A549 (cell line): ENCODE measurements at places on chromosomes 1 and 21.

- no peak for DNase-seq
Observed at GRCh38 chr1:18015719-18016118, 91.9 kb upstream of the IGSF21 start.

GRCh38 chr1:53066891-53067738, 5.1 kb downstream of the PODN start:
- no peak for DNase-seq

DNA sequence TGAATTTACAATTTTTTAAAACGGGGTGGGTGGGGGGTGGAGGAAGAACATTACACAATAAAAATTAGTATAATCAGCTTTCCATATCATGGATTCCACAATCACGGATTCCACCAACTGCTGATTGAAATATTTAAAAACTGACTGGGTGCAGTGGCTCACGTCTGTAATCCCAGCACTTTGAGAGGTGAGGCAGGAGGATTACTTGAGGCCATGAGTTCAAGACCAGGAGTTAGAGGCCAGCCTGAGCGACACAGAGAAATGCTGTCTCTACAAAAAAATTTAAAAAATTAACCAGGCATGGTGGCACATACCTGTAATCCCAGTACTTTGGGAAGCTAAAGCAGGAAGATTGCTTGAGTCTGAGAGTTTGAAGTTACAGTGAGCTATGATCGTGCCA, 254.7 kb downstream of the ATG4C start:
- no peak for DNase-seq

- DNase-seq = peak; percentile 59
Observed at GRCh38 chr1:67760030-67760821, 73.0 kb downstream of the GNG12 start.

- DNase-seq = no peak
Observed at GRCh38 chr1:7526196-7526866, 244.8 kb upstream of the VAMP3 start.

DNA sequence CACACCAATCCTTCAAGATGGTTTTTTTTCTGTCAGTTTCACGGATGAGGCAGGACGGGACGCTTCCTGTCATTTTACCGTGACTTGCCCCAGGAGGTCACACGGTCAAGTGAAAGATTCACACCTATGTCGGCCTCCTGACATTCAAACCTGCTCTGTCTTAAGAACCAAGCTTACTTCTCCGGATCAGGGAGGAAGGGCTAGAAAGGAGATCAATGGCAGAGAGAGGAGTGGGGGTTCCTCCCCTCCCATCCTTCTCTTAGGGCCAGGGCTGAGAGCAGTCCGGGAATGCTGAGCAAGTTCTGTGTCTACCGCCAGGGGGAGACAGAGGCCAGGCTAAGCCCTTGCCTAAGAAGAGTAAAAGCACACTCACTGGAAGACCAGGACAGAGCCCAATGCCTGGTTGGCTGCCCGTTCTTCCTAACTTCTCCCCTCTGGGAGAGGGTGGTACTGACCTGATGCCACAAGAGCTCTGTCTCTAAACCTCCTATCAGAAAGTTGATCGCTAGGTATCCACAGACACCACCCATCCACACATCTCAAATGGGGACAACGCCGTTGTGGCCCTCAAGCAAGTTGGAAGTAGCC, 1.1 kb upstream of the PPM1J start:
- DNase-seq = peak; percentile 87

GRCh38 chr21:46621457-46622182, 13.9 kb upstream of the PRMT2 start:
- no peak for DNase-seq

GRCh38 chr1:206783506-206783905, 11.2 kb upstream of the IL10 start:
- no peak for DNase-seq

DNA sequence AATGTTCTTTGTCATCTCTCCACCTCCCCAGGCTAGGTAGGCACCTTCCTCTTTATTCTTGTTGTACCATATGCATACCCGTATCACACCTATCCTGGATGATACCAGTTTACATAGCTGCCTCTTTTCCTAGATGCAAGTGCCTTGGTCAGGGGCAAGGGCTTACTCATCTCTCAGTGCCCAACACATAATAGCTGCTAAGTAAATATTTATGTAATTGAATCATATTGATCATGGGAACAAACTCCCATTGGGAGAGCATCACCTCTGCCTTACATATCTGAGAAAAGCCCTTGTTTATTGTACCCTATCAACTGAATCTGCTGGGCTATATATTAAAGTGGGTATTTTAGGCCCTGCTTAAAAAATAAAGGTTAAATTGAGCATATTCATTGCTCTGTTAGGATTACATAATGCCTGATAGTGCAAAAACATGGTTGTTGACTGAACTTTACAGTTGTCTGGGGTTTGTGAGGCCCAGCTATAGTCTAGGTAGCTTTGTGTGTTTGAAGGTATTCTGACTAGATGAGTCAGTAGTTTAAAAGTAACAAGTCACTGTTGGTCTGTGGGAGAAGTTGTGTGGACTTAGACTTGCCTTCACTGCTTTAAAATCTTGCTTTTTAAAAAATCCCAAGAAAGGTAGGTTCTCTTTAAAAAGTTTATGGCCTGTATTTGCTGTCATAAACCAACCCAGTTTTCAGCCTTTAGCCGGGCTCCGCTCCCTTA, 82.6 kb downstream of the OLFML2B start:
- no peak for DNase-seq

- DNase-seq = no peak
Observed at GRCh38 chr1:64147045-64147724, 56.2 kb upstream of the UBE2U start.

DNA sequence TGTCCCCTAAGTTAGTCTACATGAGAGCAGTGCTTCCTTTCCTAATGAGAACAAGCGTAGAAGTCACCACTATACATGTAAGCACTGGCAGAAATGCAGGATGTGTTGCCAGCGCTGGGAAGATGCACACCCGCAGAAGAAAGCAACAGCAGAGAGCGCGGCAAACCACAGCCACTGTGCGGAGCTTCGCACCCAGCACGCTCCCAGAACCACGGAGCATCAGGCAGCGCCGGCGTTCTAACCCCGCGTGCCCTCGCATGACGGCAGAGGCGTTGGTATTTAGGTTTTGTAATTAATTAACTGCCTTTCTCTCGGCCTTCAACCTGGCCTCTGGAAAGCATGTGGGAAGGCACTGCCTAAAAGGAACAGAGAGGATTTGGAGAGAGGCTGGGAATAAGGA, 69.1 kb downstream of the OLIG1 start:
- no peak for DNase-seq

DNA sequence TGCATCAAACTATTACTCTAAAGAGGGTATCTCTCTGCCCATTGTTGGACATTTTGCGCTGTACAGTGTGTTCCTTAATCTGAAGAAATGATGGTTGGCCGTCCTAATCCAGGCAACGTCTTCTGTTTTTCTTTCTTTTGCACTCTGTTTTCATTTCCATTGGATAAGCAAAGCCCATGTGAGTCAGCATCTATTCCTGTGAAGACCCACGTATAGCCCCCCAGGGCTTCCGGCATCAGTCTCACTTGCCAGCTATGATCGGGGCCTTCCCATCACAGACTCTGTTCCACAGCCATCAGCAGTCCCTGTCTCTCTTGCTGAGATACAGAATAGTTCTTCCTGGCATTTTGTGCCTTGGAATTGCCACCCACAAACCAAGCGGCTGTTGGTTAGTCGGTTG, 29.2 kb upstream of the BRDT start:
- no peak for DNase-seq

- DNase-seq = no peak
Observed at GRCh38 chr1:42034426-42034825, 115.7 kb upstream of the HIVEP3 start.

- no peak for DNase-seq
Observed at GRCh38 chr1:181141431-181141910, 53.0 kb downstream of the IER5 start.

DNA sequence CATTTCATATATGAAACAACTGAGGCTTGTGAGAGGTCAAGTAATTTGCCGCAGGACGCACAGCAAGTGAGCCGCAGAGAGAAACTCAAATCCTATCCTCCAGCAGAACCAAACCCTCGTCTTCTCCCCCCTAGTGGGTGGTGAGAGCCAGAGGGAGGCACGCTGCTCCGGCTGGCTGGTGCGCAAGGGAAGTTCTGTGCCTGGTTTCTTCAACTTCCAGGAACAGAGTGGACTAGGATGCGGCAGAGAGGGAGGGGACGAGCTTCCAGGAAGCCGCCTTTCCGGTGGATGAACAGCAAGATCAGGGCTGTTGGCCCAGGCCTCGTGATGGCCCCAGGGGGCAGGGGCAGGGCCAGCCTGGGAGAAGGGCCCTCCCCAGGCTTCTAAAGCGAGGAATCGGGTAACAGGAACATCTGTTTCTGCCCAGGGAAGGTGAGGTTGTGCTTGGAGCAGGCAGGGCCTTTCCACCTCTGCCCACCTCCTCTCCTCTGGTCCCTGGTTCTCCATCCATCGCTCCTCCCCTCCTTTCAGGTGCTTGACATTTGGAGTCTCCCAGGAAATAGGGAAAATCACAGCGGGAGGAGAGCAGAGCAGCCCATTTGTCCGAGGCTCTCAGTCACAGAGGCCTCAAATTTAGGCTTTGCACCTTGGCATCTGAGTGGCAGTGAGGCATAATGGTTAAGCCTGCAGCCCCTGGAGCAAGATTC, 16.8 kb upstream of the PDIK1L start:
- DNase-seq = no peak

GRCh38 chr1:195971589-195971988, 636.7 kb downstream of the KCNT2 start:
- no peak for DNase-seq

GRCh38 chr21:42092771-42093170, 21.7 kb downstream of the UMODL1 start:
- no peak for DNase-seq

DNA sequence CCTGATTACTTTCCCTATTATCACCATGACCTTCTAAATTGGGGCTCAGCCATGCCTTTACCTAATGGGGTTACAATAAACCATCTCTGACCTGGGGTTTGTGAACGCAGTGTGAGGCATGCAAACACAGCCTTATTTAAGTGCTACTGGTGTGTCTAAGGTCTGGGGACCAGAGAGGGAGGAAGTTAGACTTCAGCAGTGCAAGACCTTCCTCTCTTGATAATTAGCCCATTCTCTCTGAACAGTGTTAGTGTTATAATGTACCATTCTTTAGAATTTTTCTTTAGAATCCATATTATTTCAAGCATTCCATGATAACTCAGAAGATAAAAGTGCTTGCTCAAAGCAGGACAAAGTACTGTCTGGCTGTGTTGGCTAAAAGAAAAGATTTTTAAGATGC, 10.5 kb upstream of the LRRC8D start:
- no peak for DNase-seq

- DNase-seq = no peak
Observed at GRCh38 chr1:56081173-56081572, 498.2 kb downstream of the PLPP3 start.

DNA sequence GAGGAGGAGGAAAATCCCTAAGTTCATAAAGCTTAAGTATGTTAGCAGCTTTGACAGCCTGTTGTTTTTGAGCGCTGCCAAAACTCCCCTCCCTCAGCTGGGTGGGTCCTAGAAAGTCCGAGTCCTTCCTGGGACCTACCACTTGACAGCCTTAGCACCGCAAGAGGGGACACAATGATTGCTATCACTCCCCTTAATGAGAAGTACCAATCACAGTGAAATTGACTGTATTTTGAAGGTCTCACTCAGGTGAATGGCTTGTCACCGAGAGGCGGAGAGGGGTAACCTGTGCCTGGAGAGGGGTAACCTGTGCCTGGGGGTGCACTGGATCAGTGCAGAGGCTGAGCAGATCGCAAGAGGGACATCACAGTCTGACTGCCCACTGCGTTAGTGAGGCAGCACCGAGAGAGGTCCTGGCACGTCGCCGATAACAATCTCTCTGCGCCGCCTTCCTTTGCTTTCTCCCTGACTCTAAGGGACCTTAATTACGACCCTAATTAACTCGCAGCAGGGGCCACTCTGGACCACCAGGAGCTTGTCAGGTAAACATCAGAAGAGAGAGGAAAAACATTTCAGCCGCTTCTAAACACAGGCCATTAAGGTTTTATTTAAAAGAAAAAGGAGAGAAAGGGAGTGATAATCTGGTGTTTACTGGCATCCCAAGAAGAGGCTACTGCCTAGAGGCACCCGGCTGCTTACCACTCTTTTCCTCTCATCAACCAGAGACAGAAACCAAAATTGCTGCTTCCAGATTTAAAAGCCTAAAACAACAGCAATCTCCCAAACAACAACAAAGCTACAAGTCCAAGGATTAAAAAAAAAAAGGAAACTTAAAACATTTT, 25.7 kb upstream of the KCNK1 start:
- no peak for DNase-seq

- DNase-seq = no peak
Observed at GRCh38 chr21:38208118-38208517, 48.7 kb upstream of the KCNJ15 start.

DNA sequence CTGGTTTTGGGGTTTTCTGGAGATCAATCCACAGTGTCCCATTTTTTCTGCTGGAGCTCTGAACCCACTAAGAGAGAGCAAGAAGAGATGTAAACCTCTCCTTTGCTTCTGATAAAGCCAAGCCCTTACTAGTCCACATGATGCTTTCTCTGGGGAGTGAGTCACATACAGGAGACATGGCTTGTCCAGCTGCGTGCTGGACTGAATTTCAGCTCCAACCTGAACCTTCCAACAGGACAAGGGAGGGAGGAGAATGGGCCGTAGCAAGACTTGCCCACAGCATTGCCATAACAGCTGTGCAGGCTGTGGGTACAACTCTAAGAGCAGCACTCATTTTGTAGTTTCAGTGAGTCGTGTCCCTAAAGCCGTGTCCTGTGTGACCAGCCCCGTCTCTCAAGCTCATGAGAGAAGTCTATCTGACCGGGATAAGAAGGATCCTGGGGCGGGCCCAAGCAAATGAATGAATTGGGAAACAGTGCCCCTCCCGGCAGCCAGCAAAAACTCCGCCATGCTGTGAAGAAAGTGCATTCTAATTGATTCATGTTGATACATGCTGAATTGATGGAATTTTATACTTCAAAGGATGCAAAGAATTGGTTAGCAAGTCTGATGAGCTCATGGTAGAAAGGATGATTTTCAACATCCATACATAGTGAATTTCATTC, 195.2 kb downstream of the GABPA start:
- DNase-seq = no peak

DNA sequence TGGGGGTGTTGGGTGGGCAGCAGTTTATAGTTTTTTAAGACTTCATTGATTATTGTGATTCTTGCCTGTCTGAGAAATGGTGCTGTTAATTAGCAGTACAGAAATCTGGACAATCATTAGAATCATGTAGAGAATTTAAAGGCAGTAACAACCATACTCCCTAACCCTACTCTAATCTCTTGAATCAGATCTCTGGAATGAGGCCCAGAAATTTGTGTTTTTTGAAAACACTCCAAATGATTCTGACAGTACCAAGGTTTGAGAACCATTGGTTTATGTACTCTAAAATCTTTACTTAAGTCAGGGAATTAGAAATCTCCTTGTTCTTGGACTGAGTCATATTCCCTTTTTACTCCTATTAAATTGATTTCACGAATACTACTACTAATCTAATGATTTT, 24.0 kb downstream of the FNBP1L start:
- no peak for DNase-seq

GRCh38 chr1:62325681-62326080, 6.4 kb upstream of the KANK4 start:
- no peak for DNase-seq

DNA sequence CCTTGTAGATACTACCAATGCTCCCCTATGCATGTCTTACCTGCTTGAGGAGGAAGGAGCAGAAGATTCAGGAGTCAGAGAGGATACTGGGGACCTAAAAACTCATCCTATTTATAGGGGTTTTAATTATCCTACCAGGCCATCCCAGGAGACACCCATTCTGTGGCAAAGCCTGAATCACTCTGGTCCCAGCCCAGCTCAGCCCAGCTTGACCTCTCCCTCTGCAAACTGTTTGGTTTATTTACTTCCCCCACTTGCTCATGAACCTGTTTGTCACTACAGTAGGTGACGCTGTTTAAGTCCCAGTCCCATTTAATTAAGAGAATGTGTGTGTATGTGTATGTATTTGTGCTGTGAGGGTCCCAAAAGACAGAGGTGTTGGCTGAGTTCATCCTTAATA, at the start of gene RPTN:
Gene RPTN, minus strand, starts transcription at position 85 of the 400 bp plus-strand sequence. CDS start 1,339 bp downstream, outside the sequence.
- DNase-seq = no peak
